ENCODE measurements at places on chromosomes 3 and 15.
A peak's percentile ranks its signal among the peaks of the same experiment; 100 is the strongest.

GRCh38 chr3:100073714-100074307 lies 40.5 kb downstream of the FILIP1L start:
- no peak for DNase-seq

GRCh38 chr3:152626226-152626625 lies 208.7 kb upstream of the P2RY1 start:
- no peak for DNase-seq

GRCh38 chr15:71051539-71051938 lies 63.7 kb upstream of the THSD4 start:
- no peak for DNase-seq

GRCh38 chr15:83720468-83720867 lies 66.5 kb downstream of the ADAMTSL3 start:
- no peak for DNase-seq

GRCh38 chr15:26967719-26968269 lies 3.2 kb upstream of the GABRG3 start:
- no peak for DNase-seq

GRCh38 chr15:72242775-72243370 lies 11.9 kb upstream of the PKM start:
- DNase-seq: no peak

DNA sequence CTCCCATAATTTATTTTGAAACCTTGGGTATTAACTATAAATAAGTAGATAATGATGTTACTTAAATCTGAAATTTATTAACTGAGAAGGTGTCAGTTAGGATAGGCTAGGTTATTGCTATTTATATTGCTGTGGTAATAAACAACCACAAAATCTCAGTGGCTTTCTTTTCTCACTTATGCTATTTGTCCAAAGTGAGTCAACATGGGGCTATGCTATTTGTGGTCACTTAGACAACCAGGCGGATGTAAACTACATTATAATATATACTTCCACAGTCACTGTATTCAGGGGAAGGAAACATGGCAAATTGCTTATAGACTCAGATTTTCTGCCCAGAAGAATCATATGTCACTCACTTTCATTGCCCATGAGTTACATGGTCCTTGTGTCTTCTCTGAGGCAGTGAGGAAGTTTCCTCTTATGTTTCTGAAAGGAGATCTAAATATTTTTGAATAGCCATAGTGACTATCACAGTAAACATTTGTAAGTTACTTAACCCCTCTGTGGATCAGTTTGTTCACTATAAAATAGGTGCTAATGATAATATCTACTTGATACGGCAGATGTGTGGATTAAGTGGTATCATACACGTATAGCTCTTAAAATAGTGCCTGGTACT lies 19.8 kb downstream of the HMG20A start:
- peak; percentile 29 for DNase-seq

GRCh38 chr15:76073554-76073953 lies 13.8 kb downstream of the TMEM266 start:
- DNase-seq: no peak

DNA sequence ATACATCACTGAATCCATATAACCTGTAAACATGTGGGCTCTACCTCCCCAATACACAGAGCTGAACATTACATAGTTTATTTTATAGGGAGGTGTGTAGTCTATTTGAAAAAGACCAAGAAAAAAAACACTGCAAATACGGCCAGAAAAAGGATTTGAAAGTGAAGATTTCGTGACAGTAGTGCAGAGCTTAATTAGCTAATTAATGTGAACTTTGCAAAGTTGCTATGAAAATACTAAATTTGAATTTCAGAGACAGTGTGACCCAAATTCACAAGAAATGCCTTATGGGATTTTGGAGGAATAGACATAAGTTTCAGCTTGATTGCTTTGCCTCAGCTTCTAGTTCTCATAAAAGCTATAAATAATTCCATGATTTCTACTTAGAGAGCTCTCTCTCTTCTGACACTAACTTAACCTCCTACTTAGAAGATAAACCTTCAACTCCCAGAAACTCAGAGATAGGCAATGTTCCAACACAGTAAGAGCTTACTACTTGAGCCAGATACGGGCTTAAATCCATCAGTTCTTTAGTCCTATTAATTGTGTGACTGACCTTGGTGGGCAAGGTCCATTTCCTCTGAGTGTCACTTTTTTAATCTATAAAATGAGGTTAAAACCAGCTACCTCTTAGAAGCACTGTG lies 87.3 kb upstream of the THBS1 start:
- no peak for DNase-seq

DNA sequence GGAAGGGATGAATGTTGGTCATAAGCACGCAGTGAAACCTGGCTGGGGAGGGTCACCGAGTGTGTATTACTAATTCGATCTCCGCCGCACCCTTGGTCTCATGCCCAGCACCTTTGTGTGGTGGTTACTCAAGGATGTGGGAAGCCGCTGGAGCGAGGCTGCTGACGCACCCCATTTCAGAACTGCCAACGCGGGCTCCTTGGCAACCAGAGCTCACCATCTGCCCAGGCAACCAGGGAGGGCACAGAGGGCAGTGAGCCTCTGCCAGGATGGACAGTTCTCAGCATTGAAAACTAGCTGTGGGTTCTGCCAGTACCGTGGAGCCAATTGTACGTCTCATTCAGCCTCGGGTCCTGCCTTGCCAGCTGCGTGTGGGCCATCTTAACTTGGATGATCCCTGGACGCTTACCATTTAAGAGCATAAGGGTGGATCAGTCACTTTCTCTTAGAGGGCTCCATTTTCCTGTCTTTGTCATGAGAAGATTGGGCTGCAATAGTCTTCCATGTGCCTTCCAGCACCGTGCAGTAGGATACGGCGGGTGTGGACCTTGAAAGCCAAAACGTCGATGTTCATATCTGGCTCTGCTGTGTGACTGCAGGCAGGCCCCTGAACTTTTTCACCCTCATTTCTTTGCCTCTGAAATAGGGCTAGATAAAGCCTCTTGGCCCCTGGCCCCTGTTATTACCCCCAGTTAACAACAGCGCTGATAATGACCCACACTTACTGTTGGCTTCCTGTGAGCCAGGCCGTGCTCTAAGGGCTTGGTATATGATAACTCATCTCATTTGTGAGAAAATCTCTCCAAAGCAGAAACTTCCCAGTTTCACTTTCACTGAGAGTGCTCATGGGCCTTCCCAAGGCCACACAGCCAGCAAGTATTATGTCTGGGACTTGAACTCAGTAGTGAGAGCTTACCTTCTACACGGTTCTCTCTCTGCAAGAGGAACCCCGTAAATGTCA lies 238.8 kb downstream of the OPA1 start:
- DNase-seq: peak; percentile 35

- DNase-seq: no peak
Measured at GRCh38 chr3:119352863-119353527, 58.8 kb downstream of the ARHGAP31 start.

DNA sequence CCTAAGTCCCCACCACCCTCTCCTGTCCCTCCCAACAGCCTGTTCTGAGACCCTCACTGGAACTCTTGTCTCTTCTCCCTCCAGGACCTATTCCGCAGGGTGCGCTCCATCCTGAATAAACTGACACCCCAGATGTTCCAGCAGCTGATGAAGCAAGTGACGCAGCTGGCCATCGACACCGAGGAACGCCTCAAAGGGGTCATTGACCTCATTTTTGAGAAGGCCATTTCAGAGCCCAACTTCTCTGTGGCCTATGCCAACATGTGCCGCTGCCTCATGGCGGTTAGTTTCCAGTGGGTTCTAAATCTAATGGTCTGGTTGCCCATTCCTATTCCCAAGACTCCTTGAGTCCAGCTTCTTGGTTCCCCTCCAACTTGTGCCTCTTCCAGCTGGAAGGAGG lies 9.3 kb downstream of the EIF4G1 start:
- peak; percentile 11 for DNase-seq

DNA sequence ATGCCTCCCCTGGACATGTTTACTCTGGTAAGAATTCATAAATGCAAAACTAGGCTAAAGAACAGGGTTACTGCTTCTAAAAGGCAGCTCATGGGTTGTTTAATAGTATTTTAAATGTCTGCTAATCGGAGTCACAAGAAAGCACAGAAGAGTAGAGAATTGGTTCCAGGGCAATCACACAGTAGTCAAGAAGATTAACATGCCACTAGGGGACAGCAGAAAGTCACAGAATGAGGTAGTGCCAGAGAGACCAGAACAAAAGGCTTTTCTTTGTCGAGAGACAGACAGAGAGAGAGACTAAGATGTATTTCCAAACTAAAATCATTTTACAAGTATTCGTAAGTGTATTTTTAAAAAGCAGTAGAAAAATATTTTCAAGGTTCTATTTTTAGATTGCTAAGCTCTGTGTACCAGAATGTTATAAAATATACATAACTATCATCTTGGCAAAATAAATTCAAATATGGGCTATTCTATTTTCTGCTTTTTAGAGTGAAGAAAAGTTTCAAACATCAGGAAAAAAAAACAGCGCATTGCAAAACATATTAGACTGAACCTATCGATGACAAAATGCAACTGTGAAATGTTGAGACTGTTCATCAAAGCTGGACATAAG lies 78.3 kb upstream of the CDIN1 start:
- peak; percentile 42 for DNase-seq

DNA sequence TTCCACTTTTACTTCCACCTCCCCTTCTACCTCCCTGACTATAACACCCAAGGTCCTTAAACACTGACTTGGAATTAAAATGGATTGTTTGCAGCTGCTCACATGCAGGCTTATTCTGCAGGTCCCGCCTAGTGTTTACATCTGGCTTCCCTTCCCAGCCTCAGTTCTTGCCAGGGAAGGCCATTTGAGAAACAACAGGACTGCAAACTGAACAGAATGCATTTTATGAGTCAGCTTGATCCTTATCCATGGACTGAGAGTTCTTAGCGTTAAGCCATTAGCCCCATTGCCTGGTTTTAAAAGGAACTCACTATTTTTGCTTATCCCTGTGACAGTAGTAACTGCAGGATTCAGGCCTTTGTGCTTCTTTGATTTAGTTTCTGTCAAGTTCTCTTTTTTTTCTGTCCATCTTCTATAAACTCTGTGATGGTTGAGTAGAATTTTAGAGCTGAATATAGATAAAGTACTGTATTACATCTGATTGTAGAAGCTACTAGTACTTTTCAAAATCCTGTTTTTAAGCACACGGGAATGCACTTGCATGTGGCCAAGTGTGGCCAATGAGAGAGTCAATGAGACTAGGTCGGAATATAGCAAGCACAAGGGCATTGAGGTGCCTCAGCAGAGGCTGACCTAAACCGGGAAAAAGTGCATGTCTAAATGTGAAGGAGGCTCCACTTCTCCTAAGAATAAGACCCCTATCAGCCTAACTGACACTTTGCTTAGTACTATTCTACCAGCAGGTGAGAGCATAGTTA lies 106.4 kb downstream of the TUSC7 start:
- no peak for DNase-seq

DNA sequence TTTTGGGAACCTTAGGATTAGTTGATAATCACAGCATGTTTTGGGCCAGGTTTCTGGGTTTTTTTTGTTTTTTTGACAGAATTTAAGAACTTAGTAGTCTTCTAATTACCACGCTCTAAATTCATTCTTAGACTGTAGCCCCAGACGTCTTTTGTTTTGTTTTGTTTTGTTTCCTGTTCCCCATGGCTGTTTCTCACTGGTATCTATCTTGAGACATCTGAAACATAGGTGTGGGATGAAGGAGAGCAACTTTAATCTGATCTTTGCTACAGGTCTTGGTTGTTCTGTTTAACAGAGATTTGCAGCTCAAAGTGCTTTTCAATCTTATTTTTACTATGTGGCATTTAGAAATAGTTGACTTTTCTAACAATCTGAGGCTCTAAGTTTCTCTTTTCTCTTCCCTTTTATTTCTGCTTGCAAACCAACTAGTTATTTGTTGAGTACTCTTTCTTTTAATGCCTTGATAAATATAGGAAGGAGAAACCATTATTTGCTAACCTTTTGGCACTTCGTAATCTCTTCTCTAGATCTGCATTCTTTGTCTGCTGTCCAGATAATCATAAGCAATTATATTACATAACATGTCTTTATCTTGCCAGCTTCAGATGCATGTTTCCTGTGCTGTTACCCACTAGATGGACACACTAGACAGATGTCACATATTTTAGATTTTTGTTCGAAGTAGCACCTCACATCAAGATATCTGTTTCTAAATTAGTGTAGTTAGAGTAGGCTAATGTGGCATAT lies 40.9 kb downstream of the FBXL2 start:
- DNase-seq: no peak

GRCh38 chr3:126100634-126101301 lies 16.8 kb upstream of the SLC41A3 start:
- peak; percentile 80 for DNase-seq

DNA sequence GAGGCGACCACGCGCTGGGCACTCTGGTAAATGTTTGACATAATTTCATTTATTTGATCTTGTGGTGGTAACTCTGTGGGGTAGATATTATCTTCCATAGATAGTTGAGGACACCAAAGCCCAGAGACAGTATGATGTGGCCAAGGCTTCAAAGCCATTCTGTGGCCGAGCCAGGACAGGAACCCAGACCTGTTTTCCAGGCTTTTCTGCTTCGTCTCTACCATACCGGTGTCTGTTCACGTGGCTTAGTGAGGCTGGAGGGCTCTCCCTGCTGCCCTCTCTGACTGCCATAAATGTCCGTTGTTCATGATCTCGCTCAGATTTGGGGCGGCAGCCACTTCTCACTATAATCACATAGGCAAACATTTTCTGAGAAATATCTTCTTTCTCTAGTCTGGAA lies 134.7 kb downstream of the PEX5L start:
- no peak for DNase-seq

GRCh38 chr3:87361956-87362355 lies 85.6 kb upstream of the POU1F1 start:
- DNase-seq: no peak

DNA sequence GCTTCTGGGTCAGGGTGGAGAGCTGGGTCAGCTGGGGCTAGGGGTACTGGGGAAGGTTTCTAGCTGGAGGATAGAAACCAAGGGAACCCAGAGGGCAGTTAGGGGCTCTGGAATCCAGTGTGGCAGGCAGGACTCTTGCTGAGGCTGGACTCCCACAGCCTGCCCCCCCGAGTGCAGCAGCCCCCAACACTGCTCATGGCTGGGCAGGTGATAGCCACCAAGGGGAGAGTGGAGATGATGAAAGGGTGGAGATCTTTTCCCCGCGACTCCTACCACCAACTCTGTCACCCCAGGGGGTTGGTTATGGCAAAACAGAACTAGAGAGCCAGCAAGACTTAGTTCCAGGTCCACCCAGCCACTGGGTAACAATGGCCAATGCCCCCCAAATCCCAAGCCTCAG lies 16.9 kb upstream of the LINGO1 start:
- no peak for DNase-seq

GRCh38 chr3:38726751-38727150 lies 77.3 kb upstream of the SCN5A start:
- no peak for DNase-seq

- no peak for DNase-seq
Measured at GRCh38 chr3:178288074-178288473, 248.2 kb upstream of the KCNMB2 start.

DNA sequence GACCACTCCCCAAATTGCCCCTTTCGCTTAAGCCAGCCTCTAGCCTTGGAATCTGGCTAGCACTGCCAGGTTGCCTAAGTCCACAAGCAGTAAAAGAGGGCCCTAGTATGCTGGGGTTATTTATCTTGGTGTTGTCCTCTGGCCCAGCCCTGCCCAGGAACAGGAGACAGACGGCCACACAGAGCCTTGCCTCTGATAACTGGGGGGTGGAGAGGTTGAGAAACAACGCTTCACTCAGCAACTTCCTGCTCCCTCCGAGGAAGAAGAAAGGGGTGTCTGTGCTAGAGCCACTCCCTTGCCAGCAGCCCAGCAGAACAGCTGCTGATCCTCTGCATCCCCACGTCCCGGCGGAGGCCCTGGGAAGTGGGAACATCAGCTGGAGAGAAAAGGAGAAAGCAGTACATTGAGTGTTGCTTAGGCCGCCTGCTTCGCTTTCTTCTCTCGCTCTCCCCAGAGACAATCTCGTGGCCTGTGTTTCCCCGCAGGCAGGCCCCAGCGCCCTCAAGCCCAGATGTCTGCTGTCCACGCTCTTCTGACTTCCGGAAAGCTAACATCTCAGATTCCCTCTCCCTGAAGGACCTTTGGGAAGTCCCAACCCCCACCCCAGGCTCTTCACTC lies 22.6 kb upstream of the C3orf70 start:
- DNase-seq: peak; percentile 40

All from GM13977 (cell line).